Naive thymus-derived CD8-positive, alpha-beta T cell (primary cell): ENCODE measurements at places on chromosomes 6 and 20. TPM values are rescaled to one million over a fixed set of nuclear protein-coding genes. Genes with fewer than 3 reads are reported as not detected.
A peak's percentile ranks its signal among the peaks of the same experiment; 100 is the strongest.

The ENPP5 gene
- 1.1 TPM for total RNA-seq

The CRIP3 gene
- 5.3 TPM for total RNA-seq

The C20orf202 gene
- 0.68 TPM for total RNA-seq

The PI3 gene
- not detected for total RNA-seq

The CFAP61 gene
- total RNA-seq = not detected

The LPIN3 gene
- 0.44 TPM for total RNA-seq

The SRMS gene
- total RNA-seq = not detected

The LMBRD1 gene
- total RNA-seq = 48.1 TPM

The DLGAP4 gene
- 30.5 TPM for total RNA-seq

The DTNBP1 gene
- 23.1 TPM for total RNA-seq

The MAPK13 gene
- total RNA-seq = 38.7 TPM

DNA sequence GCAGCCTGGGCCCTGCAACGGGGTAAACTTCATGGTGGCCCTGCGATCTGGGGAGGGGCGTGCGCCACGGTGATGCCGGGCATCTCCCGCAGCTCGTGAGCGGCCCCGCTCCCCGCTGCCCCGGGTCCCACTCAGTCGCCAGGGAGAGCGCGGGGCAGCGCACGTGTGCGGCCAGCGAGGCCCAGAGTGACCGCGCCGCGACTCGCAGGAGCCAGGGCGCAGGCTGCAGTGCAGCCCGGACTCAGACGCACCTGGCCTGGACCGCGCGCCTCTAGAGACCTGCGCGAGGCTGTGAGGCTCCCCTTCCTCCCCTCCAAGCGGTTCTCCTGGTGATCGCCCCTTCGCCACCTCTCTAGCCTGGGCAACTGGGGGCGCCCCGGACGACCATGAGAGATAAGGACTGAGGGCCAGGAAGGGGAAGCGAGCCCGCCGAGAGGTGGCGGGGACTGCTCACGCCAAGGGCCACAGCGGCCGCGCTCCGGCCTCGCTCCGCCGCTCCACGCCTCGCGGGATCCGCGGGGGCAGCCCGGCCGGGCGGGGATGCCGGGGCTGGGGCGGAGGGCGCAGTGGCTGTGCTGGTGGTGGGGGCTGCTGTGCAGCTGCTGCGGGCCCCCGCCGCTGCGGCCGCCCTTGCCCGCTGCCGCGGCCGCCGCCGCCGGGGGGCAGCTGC lies 652 bp downstream of the BMP6 start:
- DNase-seq = no peak

DNA sequence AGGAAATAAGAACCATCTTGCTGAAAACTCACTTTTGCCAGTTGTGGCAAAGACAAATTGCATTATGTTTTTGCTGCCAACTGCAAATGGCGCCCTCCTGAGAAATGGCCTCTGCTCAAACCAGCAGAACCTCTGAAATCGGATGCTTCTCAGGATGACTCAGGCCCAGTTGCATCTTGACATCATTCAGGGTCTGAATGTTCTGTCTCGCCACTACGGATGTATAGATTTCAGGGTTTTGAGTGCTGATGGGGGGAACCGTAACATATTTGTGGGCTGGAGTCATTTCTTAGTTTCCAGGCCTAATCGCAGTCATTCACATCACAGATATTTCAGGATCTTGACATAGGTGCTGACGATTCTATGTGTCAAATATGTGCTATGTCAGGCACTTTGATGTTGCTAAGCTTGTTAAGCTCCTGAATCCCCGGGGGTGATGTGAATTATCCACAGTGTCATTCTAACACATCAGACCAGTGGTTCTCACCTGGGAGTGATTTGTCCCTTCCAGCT lies 207.1 kb downstream of the NFATC2 start:
- DNase-seq = no peak

DNA sequence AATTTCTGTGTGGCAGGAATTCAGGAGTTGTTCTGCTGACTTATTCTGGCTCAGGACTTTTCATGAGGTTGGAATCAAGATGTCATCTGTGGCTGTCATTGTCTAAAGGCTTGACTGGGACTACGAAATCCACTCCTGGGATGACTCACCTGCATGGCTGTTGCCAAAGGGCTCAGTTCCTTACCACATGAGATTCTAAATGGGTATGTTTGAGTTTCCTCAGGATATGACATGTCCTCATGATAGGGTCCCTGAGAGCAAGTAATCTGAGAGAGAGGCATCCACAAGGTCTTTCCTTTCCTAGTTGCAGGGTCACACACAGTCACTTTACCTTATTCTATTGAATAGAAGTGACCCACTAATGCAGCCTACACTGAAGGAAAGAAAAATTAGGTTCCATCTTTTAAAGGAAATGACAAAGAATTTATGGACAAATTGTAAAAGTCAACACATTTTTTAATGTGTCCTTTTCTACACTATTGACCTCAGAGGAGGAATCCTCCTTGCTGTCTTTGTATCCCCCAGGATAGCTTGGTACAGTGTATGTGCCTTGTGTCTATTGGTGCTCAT lies 1025.0 kb upstream of the GJE1 start:
- no peak for DNase-seq

GRCh38 chr6:111410371-111410770 lies 72.6 kb downstream of the REV3L start:
- no peak for DNase-seq

DNA sequence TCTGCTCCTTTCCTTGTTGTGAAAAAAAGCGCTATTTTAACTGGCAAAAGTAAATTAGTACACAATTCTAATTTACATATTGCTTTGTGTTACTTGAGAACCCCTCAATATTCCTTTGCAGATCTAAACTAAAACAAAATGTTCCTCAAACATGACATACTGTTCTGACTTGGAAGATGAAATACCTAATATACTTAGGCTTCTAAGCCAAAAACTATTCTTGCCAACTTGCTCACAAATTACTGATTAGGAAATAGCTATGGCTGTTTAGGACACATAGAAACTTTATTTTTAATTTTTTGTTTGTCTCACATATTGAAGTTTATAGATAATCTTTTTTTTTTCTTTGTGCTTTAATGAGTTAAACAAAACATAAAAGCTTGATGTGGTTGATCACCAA lies 542.2 kb downstream of the GRIK2 start:
- no peak for DNase-seq

- DNase-seq = no peak
These were observed 240.9 kb upstream of the BTBD3 start for GRCh38 chr20:11676630-11677287.

GRCh38 chr6:2028457-2029038 lies 216.9 kb downstream of the GMDS start:
- no peak for DNase-seq

GRCh38 chr6:54981647-54982046 lies 135.1 kb downstream of the FAM83B start:
- no peak for DNase-seq

DNA sequence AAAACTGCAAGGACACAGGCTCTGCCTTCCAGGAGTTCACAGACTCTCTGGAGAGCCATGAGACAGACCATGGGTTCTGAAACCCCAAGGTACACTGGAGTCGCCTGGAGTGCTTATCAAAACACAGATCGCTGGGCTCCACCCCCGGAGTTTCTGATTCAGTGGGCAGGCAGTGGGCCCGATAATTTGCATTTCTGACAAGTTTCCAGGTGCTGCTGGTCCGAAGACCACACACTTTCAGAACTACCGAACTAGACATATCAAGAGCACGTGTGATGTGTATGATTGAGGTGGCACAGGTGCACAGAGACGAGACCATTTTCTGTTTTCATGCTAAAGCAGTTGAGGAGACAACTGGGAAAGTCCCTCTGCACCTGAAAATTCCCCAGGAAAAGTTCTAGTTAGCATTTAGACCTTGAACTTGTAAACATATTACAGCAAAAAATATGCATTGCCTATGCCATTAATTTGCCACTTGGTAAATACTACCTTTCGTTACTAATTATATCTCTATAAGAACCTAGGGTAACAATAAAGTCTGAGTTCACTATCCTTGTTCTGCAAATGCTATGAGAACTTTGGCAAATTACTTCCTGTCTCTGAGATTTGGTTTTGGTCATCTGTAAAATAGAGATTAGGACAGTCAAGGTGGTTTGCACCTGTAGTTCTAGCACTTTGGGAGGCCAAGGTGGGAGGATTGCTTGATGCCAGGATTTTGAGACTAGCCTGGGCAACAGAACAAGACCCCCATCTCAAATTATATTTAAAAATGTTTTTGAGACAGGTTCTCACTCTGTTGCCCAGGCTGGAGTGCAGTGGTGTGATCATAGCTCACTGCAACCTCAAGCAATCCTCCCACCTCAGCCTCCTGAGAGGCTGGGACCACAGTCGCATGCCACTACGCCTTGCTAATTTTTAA lies 14.3 kb upstream of the PIM1 start:
- no peak for DNase-seq

GRCh38 chr6:44176130-44176761 lies 17.6 kb downstream of the CAPN11 start:
- DNase-seq = no peak

DNA sequence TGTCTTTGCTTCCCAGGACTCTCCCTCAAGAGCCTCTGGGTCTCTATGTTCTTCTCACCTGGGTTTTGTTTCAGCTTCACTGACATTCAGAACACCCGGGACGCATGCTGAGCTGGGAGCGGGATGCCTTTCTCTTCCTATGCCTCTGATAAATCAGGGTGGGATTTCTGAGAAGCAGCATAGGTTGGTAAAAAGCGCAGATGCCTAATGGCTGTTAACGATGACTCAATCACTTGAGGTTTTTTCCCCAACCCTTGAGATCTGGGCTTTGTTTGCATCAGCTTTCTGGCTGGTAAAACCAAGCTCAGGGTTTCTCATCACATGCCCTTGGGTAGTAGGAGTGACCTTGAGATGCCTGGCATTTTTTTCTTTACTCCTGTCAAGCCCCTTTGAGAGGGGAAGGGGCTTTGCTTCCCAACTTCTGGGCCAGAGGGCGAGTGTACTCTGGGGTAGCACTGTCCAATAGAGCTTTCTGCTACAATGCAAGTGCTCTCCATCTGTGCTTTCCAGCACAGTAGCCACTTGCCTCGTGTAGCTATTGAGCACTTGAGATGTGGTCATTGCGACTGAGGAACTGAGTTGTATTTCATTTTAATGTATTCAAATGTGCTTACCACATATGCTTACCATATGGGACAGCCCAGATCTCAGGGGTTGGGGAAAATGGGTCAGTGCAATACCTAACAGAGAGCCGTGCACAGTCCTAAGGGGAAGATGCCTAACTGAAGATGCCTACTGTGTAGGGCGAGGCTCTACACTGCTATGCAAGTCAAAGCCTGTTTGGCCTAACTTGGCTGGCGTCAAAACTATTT lies 69.1 kb downstream of the PPP1R14C start:
- no peak for DNase-seq

DNA sequence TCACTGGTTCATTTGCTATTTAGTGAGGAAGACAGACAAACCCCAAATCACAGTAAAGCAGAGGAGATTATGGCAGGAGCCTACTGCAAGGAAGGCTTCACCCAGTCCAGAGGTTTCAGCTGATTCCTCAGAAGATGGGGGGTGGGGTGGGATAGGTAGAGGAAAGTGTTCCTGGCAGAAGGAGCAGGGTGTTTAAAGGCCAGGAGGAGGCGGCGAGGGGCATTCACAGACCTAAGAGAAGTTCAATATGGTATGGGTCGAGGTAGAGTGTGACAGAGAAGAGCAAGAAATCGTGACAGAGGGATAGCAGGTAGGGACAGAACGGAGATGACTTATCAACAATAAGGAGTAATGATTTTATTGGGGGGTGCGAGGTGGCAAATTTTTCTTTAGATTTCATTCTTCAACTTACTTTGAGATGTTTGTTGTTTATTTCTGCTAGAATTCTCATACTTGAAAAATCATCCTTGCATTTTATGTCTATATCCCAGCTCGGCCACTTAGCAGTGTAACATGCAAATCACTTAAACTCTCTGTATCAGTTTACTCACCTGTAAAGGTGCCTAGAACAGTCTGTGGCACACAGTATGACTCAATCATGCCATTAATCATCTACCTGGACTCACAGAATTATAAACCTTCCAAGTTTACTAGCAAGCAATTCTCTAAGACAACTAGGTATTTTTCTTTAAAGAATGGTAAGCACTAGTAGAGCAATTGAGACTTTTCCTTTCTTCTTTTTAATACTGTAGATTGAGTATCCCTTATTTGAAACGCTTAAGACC lies 176.7 kb downstream of the REV3L start:
- DNase-seq = no peak

GRCh38 chr6:33861722-33862121 lies 57.9 kb upstream of the MLN start:
- no peak for DNase-seq

DNA sequence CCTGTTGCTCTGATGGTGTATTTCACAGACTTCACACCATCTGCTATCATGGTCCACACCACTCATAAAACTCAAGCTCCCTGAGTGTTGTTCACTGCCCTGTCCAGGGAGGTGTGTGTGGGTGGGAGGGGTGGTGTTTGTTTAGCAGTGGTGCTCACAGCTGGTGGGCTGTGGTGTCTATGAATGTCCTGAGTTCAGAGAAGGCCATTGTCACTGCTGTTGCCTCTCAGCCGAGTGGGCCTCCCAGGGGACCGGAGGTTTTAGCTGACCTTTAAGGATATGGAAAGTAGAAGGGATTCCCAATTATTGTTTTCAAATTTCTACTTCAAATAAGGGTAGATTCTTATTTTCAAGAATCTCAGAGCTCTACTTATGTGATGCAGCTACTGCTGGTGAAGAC lies 45.6 kb downstream of the DTD1 start:
- no peak for DNase-seq

- DNase-seq = peak; percentile 72
These were observed at the start of gene RIPOR2 for GRCh38 chr6:24935366-24936152. RIPOR2 (minus strand) TSS chr6:24935960; CDS start chr6:24935898, 62 bp downstream.
